ENCODE measurements at places on chromosomes 3 and 15. TPM values are rescaled to one million over a fixed set of nuclear protein-coding genes. Genes with fewer than 3 reads are reported as not detected.

EHD4 gene
- 8.6 TPM for total RNA-seq

AAGAB gene
- total RNA-seq = 43.4 TPM

LRRIQ4 gene
- total RNA-seq = not detected

PRC1 gene
- total RNA-seq = 21.9 TPM

TLR9 gene
- total RNA-seq = under 0.01 TPM

GOLGA8T gene
- 0.14 TPM for total RNA-seq

STAB1 gene
- total RNA-seq = 0.57 TPM

GOLGA8S gene
- under 0.01 TPM for total RNA-seq

TMEM158 gene
- total RNA-seq = 35.7 TPM

WDR93 gene
- under 0.01 TPM for total RNA-seq

UPK1B gene
- total RNA-seq = under 0.01 TPM

SLC12A8 gene
- total RNA-seq = 79.0 TPM

IL17RD gene
- total RNA-seq = 1.1 TPM

ASB14 gene
- not detected for total RNA-seq

CACNA2D3 gene
- total RNA-seq = 0.18 TPM

REC114 gene
- not detected for total RNA-seq

CPLX3 gene
- total RNA-seq = not detected

SKOR1 gene
- 0.09 TPM for total RNA-seq

WDR76 gene
- 2.7 TPM for total RNA-seq

HCN4 gene
- not detected for total RNA-seq

TGM4 gene
- total RNA-seq = not detected

INTS14 gene
- total RNA-seq = 23.5 TPM
